Stimulated activated CD8-positive, alpha-beta memory T cell treated with anti-CD3 and anti-CD28 coated beads, Interleukin-7, amount 100 ng/mL, for 48 hours (primary cell): ENCODE measurements at places on chromosomes 7 and 10.

DNA sequence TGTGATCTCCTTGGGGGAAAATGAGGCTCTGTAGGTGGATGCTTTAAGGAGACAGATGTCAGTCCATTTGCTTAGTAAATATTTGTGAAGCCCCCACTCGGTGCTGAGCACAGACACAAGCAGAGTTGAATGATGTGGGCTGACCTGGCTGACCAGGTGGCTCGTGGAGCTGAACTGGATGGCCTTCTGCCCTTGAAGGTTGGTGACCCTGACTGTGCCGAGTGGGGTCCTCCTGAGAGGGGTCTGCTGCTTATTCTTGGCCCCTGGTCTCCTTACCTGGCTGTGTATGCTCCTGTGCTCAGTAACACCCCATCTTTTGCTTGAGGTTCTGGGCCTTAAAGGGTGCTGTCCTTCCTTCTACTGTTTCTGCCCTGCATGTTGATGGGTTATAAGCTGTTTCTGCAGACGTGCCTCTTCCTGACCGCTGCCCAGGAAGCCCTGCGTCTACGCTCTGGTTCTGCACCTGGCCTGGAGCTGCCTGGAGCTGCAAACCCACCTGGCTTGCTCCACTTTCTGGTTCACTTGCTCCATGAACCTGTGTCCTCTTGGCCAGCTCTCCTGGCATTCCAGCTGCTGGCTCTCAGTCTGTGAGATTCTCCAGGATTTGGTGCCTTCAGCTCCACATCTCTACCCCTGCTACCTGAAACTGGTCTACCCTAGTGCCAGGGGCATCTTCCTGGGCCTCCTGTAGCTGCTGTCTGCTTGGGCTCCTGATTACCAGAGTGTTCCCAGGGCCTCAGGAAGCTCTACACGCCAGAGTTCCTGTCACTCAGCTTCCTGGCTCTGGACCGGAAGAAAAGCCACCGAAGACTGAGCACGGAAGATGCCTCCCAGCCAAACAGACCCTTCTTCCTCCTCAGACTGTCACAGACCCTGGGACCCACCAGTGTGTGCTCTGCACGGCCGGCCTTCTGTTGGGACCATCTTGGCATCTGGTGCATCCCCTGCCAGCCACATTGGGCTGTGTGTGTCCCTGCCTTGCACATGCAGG lies 76.5 kb downstream of the ADCY1 start:
- no peak for DNase-seq

DNA sequence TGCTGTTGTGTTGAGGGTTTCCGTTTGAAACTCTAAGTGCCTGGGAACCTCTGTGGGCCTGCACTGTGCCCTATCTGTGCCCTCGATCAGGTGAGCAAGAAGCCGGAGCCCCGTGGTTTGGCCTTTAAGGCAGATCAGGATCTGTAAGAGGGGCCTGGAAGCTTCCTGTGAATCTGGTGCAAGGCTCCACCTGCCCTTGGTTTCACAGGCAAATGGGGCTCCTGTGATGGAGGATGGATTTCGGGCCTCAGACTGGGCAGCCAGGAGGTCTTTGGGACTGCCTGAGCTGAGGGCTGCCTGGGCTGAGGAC lies 21.6 kb downstream of the SCART1 start:
- no peak for DNase-seq

DNA sequence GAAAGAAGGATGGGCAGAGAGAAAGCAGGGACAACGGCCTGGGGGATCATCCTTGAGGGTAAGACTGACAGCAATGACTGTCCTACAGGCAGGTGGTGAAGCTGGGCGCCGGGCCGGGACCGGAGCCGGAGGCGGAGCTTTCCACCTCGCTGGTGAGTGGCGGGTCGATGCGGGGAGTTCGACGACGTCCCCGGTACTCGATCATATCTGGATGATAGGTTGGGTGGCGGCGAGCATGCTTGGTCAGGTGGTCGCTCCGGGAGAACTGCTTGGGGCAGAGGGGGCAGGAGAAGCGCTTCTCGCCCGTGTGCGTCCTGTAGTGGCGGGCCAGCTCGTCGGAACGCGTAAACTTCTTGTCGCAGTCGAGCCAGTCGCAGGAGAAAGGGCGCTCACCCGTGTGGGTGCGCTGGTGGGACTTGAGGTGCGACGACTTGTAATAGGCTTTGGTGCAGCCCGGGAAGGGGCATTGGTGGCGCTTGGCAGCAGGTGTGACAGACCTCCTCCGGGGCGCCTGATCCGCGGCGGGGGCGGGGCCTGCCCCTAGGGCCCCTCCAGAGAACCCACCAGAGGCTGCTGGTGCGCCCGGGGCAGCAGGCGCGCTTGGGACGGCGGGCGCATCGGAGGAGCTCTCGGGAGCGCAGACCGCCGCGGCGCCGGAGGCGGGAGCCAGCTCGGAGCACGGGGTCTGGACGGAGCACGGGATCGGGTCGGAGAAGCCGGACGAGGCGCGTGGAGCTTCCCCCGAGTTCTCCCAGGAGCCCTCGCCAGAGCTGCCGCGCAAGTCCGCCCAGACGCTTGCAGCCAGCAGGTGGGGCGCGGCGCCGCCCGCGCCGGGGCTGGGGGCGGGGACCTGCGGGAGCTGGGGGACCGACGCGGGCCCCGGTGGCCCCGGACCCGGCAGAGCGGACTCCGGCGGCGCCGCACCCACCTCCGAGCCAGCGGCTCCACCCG lies 752 bp downstream of the KLF14 start:
- no peak for DNase-seq

DNA sequence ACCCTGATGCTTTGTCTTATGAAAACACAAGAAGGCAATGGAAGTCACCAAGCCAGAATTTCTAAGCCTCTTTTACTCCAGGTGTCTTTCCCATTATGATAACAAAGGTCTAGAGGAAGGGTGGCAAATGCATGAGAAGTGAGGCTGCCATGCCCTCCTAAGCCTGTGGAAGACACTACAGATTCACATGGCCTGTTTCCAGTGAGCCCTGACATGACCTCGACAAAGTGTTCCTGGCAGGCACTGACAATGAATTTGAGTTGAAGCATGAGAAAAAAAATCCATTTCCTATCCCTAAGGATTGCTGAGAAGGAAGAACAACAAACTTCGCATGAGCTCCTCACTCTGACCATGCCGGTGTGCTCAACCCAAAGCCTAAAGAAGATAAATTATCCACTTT lies 268.0 kb downstream of the HTR7 start:
- no peak for DNase-seq

- no peak for DNase-seq
Measured at GRCh38 chr10:132654708-132655661, 117.4 kb downstream of the INPP5A start.

- no peak for DNase-seq
Measured at GRCh38 chr10:49749556-49750491, 12.3 kb downstream of the OGDHL start.

- no peak for DNase-seq
Measured at GRCh38 chr7:137001041-137001440, 132.6 kb downstream of the CHRM2 start.

DNA sequence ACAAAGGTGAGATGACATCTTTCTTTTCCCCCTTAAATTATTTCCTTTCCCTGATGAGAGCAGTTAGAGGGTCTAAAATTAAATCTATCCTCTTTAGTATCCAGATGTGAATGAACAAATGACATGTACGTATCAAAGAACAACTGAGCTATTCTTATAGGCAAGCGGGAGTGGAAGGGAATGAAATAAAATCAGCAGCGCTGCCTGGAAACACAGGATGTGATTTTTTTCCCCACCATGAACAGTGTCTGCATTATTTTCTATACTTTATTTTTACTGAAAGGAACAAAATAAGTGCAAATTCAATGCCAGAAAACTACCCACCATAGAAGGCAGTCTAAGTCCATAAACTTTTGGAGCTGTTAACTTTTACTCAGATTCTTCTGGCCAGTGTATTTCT lies 40.6 kb downstream of the SLC26A4 start:
- DNase-seq, result no peak

- DNase-seq, result no peak
Measured at GRCh38 chr10:97367126-97367649, 32.7 kb upstream of the FRAT2 start.

- no peak for DNase-seq
Measured at GRCh38 chr7:1992554-1992953, 240.2 kb downstream of the MAD1L1 start.

GRCh38 chr7:3436746-3437145 lies 135.7 kb downstream of the SDK1 start:
- DNase-seq, result no peak

DNA sequence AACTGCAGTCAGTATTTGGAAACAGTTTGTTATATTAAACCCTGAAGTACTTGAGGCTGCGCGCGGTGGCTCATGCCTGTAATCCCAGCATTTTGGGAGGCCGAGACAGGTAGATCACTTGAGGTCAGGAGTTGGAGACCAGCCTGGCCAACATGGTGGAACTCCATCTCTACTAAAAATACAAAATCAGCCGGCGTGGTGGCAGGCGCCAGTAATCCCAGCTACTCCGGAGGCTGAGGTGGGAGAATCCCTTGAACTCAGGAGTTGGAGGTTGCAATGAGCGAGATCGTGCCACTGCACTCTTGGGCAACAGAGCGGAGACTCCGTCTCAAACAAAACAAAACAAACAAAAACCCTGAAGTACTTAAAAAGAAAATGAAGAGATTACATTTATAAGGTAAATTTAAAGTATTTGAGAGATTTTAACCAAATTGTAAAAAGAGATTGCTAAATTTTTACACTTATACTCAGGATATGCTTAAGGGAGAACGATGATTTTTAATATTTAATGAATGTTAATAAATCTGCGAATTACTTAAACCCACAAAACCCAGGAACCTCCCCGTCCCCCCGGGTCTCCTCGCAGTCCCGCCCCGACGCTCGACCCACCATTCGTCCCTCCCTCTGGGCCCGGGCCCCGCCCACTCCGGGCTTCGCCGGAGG lies 425 bp upstream of the MTG1 start:
- no peak for DNase-seq

DNA sequence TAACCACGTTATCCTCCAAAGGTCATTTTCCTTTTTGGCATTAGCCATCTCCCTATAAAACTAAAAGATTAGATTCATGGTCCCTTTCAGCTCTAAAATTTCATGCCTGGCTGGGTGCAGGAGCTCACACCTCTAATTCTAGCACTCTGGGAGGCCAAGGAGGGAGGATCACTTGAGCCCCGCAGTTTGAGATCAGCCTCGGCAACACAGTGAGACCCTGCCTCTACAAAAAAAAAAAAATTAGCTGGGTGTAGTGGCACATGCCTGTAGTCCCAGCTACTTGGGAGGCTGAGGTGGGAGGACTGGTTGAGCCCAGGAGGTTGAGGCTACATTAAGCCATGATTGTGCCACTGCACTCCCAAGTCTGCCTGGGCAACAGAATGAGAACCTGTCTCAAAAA lies 57.0 kb downstream of the MALSU1 start:
- DNase-seq, result no peak
